Stimulated activated CD4-positive, alpha-beta T cell treated with anti-CD3 and anti-CD28 coated beads, TNF-alpha, amount 100 ng/mL, for 24 hours (primary cell): ENCODE measurements at places on chromosomes 5 and 9.

DNA sequence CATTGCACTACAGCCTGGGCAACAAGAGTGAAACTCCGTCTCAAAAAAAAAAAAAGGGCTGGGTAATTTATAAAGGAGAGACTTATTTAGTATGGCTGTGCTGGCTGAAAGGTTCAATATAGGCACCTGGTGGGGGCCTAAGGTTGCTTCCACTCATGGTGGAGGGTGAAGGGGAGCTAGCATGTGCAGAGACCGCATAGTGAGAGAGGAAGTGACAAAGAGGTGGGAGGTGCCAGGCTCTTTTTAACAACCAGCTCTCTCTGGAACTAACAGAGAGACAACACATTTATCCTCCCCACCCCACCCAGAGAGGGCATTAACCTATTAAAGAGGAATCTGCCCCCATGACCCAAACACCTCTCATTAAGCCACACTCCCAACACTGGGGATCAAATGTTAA is 28.9 kb upstream of the SERINC5 start:
- DNase-seq, result no peak

DNA sequence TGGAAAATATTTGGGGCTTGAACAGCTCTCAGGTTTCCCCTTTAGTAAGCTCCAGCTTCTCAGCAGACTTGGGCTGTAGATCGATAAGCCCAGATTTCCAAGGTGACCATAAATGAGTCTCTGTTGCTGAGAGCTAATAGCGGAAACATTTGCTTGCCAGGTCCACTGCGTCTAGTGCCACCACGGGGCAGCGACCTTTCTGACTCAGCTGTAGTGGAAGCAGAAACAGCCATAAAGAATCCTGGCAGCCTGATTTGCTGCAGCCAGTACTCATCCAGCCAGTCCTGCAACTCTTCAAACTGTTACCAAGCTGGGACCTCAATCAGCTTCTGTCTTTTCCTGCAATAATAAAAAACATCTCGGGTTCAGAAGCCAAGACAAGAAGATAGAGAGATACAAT is 241.7 kb downstream of the DOCK8 start:
- no peak for DNase-seq

GRCh38 chr9:107024193-107024592 is 161.2 kb downstream of the ZNF462 start:
- no peak for DNase-seq

DNA sequence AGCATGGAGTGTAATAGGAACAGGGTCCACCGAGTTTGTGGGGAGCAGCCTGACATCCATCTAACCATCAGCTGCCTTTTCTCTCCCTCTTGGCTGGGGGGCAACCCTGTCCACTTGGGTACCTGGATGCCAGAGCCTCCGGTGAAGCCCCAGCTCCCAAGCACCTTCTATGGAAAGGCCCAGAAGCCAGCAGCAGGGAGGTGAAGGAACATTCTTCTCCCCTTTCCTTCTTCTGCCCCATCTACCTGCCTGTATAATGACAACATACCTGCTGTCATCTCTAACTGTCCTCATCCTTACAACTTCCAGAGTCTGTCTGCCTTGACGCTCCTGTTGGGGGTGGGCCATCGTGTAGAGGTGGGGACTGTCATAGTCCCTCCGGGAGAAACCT is 33.1 kb downstream of the THBS4 start:
- DNase-seq, result no peak

DNA sequence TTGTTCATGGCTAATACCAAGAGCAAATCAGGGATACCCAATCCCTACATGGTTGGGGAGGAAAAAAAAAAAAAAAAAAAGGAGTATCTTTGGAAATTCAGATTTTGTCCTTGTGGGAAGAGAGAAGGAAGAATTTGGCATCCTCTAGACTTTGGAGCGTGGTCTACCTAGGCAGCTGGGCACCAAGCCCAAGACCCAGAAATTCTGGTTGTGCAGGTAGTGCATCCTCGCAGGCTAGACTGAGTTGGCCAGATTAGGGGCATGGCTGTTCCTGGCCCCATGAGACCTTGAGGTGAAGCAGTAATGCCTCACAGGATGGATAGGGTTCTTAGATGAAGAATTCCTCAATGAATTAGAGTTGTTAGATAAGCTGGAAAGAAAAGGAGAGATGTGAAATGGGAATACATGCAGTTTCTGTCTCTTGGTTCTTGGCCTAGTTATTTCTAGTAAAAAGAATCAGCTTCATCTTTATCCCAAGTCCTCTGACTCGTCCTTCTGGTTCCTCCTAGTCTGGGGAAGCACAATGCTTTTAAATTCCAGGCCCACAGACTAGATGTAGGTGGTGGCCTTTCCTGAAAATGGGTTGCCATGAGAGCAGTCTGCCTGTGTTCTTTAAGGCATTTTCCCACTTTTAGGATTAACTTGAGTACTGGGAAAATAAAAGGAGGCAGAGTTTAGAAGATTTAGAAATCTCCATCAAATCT is 140.5 kb upstream of the RUSC2 start:
- no peak for DNase-seq
